Mesenteric fat pad (tissue), 1 donor: ENCODE measurements at places on chromosomes 4 and X. TPM values are rescaled to one million over a fixed set of nuclear protein-coding genes. Genes with fewer than 3 reads are reported as not detected.

DNA sequence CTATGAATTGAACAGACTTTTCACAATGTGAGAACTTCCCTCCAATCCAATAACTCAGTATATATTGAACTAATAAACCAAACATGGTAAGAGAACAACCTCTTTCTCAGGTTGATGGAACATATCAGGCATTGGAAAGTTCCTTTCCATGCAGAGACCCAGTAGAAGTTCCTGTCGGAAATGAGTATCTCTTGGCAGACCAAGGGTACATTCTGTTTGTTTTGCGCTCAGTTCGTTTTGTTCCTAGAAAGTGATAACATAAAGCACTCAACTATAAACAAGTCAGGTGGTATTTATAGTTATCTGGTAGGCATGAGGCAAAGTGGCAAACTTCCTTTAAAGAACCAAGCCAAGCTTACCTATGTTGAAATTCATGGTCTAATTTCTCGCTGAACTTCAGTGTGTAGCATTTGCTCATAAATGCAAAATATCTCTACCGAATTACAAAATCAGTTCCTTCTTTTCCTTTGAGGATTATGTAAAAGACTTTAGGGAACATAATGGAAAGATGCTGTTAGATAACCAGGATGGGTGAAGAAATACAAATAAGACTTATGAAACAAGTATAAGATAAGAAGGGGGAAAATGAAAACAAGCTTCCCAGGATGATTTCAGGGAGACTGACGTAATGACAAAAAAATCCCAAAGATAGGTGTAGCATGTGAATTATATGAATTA, 120.3 kb downstream of the ARHGAP24 start:
- no peak for DNase-seq

DNA sequence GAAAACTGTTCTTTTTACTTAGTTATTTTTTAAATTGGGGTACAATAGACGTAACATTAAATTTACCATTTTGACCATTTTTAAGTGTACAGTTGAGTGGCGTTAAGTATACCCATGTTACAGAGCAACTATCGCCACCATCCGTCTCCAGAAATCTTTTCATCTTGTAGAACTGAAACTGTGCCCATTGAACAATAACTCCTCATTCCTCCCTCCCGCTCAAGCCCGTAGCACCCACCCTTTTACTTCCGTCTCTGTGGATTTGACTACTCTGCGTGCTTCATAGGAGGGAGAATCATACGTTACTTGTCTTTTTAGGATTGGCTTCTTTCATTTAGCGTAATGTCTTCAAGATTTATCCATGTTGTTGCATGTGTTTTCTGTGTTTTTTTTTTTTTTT, 55.3 kb downstream of the TMEM131L start:
- no peak for DNase-seq

DNA sequence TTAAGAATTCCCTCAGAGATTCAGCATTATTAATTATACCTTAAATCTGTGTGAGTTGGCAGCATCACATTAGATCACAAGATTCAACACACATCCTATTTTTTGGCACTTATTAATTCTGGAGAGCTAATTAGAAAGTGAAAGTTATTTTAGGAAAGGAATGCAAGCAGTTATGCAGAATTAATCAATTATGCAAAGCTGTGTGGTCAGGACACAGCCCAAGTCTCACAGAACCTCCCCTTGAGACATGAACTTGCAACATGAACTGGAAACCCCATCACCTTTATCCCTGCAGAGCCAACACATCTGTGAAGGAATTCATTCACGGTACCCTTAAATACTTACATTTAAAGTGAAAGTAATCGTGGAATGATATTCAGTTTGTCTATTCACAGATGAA, 80.5 kb downstream of the TSPAN5 start:
- DNase-seq: no peak

Gene YIPF6
- total RNA-seq: 37.1 TPM

DNA sequence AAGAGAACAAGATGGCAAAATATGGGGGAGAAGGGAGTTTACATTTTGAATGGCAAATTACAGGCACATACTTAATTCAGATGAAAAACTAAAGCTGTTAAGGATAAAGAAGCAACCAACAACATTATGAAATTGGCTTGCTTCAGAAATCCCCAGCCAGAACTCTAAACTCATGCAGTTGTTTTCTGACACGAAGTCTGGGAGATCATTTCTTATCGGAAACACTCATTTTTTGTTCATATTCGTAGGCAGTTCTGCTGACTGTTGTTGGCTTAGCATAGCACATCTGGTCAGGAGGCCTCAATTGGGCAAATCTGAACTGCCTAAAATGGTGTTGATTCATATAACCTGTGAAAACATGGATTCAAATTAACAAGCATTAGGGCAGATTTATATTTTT, 33.0 kb upstream of the ARHGAP6 start:
- DNase-seq: no peak

Gene PITX2
- total RNA-seq: not detected

- DNase-seq: no peak
These were observed 8.4 kb upstream of the NWD2 start for GRCh38 chr4:37236165-37236564.

DNA sequence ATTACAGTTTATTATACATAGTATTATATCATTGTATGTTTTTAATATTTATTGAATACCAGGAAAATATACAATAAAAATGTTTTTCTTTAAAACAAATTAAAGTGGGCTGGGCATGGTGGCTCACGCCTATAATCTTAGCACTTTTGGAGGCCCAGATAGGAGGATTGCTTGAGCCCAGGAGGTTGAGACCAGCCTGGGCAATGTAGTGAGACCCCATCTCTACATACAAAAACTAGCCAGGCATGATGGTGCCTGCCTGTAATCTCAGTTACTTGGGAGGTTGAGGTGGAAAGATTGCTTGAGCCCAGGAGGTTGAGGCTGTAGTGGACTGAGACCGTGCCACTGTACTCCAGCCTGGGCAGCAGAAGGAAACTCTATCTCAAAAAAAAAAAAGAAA, 38.3 kb upstream of the PDS5A start:
- DNase-seq: no peak

DNA sequence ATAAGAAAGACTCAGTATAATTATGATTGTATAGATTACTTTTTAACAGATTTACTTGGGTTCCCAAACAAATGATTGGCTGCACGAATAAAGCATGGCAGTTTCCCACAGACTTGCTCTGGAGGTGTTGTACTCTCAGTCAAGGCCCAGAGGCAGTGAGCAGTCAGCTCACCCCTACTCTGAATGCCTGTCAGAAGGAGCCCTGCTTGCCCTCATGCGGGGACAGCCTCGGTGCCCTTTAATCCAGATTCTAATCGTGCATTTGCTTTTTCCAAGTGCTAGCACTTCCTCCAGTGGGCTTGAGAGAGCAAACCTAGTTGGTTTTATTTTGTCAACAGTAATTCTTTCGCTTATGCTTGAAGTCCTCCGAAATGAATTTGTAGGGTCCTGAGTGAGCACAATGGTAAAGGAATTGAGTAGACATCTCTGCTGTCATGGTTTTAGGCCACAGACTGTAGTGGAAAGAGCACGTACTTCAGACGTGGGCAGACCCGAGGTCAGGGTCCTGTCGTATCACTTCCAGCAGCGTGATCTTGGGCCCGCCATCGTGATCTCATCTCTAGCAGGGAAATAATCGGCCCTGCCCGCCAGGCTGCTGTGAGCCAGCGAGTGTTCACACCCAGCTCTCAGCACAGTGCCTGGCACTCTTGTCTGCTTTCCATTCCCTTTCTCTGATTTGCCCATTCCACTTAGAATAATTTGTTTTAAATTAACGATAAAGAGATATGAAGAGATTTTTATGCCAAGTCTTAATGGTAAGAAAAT, 48.3 kb downstream of the GRK4 start:
- no peak for DNase-seq

Gene MAMLD1
- 11.2 TPM for total RNA-seq

Gene GLRA2
- total RNA-seq: not detected

Gene REELD1
- total RNA-seq: 0.29 TPM

Gene NR3C2
- 7.1 TPM for total RNA-seq

DNA sequence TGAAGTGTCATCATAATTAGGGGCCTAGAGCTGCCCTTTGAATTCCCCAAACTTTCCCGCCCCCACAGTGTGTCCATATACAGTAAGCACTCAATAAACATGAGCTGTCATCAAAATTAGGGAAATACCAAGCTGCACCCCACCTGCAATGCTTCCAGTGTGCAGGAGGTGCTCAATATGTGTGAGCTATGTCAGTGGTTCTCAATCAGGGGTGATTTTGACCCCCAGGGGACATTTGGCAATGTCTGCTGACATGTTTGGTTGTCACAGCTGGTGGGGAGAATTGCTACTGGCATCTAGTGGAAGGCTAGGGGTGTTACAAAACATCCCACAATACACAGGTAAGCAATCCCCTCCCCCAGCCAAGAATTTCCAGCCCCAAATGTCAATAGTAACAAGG, 748 bp downstream of the CFP start:
- DNase-seq: no peak

DNA sequence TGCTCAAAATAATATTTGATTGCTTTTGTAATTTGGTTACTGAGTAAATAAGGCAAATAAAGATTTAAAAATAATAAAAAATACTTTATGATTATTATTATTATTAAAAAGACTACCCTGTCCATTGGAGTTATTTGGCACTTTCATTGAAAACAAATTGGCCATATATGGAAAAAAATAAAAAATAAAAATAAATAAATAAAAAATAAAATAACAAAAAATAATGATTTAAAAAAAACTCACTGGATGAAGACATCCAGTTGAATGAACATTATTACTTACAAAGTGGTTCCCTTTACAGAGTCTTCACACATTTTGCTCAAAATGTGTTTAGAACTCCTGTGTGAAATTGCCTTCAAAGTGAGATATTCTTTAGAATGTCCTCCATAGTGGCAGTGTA, 141.3 kb upstream of the ANXA3 start:
- no peak for DNase-seq

Gene NUP62CL
- not detected for total RNA-seq

Gene NSG1
- 0.16 TPM for total RNA-seq

DNA sequence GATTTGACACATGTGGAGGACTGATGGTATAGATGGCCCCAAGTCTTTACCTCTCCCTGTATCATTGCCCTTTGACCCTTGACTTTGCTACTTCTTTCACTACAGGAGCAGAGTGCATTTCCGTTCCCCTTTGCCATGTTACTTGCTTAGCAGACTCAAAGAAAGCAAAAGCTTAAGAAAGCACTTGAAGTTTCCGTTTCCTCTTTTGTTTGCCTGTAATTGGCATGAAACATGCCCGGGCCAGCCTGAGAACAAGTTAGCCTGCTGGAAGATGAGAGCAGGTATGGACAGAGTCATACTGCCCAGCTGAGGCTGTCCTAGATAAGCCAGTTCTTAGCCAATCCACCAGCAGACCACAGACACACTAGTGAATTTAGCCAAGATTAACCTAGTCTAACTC, 206.0 kb downstream of the BCOR start:
- no peak for DNase-seq

DNA sequence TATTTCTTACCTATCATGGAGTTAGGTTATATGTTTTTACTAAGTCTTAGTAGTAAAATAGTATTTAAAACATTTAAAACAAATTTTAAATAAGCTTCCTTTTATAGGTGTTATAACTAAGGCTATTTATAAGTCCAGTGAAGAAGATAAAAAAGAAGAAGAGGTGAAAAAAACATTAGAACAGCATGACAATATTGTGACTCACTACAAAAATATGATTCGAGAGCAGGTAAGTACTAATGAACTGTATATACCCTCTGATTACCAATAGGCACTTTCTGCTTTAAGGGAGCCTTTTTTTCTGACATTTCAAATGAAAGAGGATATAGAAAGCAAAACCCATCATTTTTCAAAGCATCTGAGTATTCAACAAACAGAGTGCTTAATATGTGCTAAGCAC, 76.6 kb downstream of the USO1 start:
- DNase-seq: no peak

GRCh38 chrX:10404436-10404835, 215.9 kb downstream of the MID1 start:
- DNase-seq: no peak

GRCh38 chr4:80452768-80453167, 117.2 kb downstream of the CFAP299 start:
- DNase-seq: no peak

- no peak for DNase-seq
These were observed 27.3 kb downstream of the WDR1 start for GRCh38 chr4:10089346-10089745.

Gene SULT1B1
- 5.4 TPM for total RNA-seq

Gene JADE3
- total RNA-seq: 7.2 TPM

DNA sequence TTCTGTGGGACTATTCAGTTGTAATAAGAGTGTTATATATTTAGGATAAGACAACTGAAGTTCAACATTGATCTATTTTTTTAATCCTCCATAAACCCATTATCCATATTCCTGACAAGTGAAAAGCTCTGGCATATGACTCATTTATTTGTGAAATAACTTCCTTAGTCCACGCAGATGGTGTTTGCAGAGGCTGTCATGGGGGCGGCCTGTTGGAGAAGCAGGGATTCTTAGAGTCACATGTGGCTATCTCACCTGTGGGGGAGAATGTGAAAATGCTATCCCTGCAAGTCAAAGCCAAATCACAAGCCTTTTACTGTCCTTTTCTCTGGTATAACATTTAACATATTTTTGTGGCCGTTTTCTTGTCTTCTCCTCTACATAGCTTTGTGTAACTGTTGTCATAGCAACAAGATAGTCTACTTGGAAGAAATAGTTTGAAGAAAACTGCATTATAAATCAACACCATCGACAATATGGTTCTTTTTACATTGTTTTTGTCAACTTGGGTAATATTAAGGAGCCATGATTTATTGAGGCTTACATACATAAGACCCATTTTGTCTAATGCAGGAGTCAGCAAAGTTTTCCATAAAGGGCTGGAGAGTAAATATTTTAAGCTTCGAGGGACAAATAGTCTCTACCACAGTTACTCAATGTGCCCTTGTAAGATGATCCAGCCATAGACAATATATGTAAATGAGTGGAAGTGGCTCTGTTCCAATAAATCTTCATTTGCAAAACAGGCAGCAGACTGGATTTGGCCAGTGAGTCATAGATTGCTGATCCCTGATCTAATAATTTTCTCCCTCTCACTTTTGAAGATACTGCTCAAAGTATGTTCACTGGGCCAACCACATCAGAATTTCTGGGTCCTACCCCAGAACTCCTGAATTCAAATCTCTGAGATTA, 395.0 kb downstream of the DTHD1 start:
- DNase-seq: no peak

Gene HELT
- total RNA-seq: not detected

- no peak for DNase-seq
These were observed 788.4 kb upstream of the GALNTL6 start for GRCh38 chr4:171024720-171025303.

- DNase-seq: no peak
These were observed 448.2 kb downstream of the PCDH10 start for GRCh38 chr4:133597251-133597650.

GRCh38 chr4:84312426-84313012, 186.6 kb downstream of the NKX6-1 start:
- no peak for DNase-seq

Gene UGT2B17
- 0.29 TPM for total RNA-seq

DNA sequence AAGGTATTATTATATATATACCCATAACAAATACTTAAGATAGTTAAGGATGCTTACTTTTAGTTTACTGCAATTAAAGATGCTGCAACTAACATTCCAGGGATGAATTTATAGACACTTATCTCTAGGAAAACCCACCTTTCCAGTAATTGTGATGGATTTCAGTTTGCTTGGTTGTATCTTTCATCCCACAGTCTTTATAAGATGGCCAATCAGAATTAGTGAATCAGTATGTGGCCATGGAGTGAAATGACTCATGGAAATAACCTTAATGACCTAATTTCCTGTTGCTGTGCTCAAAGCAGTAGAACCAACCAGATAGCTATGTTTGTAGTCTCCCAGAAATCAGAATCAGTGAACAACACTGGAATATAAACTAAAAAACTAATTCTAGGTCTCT, 26.4 kb downstream of the MOSPD2 start:
- DNase-seq: no peak

- DNase-seq: no peak
These were observed 5.3 kb upstream of the COMMD8 start for GRCh38 chr4:47468706-47469365.

Gene PABPC5
- 1.1 TPM for total RNA-seq
